ENCODE measurements at places on chromosomes 16 and 17.

- no peak for DNase-seq
Observed at GRCh38 chr17:2183346-2183745, 120.2 kb downstream of the SMG6 start.

- DNase-seq, result no peak
Observed at GRCh38 chr16:4976079-4976478, 17.9 kb downstream of the SEC14L5 start.

DNA sequence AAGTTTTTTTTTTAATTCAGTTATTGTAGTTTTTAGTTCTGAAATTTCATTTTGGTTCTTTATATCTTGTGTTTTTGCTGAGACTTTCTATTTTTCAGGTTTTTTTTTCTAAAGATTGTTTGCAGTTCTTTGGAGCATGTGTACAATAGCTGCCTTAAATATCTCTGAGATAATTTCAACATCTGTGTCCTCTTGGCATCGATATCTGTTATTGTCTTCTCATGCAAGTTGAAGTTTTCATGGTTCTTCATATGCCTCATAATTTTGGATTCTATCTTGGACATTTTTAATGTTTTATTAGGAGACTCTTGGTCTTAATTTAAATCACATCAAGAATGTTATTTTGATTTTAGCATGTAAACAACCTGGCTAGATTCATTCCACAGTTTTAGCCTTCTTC lies 22.8 kb downstream of the COX11 start:
- DNase-seq, result no peak

GRCh38 chr17:42188749-42189650 lies 3.7 kb upstream of the HCRT start:
- no peak for DNase-seq

DNA sequence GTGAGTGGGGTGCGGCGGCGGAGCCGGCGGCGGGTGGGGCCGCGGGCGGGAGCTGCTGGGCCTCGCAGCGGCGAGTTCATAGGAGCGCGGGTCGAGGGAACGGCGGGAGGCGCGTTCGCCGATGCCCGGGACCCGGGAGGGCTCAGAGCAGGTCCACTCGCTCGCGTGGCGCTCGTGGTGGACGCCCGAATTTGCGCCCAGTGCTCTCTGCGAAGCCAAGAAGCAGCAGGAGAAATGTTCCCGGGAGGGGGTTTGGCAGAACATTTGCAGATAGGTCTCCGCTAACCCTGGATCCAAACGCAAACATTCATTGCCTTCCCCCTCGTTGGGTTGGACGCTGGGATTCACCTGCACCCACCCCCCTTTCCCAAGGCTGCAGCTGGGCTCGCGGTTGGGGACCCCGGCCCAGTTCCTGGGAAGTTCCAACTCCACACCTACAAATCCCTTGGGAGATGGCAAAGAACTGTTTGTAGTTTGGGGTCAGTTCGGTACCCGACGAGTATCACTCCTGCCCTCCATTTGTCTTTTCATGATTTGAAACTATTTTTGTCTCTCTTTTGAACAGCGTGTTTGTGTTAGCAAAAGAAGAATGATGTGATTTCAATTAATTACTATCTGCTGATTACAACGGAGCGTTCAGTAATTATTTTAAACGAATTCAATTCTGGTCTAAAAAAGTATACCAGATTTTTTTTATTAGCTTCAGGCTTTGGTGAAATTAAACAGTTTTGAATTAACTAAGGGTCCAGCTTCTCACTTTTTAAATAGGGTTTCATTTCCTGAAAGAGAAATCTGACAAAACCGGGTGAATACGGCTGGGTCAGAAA lies 2.3 kb downstream of the NTN1 start:
- no peak for DNase-seq

GRCh38 chr17:13204607-13205237 lies 186.9 kb upstream of the ELAC2 start:
- no peak for DNase-seq

DNA sequence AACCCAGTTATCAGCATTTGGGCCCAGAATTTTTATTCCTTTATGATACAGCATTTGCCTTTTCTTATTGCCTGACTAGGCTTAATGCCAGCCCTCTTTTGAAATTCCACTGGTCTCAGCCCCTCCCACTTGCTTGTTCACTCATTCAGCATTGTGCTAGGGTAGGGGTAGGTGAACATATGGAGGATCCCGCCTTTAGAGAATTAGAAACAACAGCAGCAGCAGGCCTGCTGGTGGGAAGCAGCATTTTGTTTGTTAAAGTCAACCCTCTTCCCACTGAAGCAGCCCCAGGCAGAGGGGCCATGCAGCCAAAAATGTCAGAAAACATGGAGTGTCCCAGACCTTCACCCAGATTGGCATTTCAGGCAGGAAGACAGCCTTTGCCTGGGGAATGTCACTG lies 1355.2 kb downstream of the CDH8 start:
- DNase-seq, result no peak

DNA sequence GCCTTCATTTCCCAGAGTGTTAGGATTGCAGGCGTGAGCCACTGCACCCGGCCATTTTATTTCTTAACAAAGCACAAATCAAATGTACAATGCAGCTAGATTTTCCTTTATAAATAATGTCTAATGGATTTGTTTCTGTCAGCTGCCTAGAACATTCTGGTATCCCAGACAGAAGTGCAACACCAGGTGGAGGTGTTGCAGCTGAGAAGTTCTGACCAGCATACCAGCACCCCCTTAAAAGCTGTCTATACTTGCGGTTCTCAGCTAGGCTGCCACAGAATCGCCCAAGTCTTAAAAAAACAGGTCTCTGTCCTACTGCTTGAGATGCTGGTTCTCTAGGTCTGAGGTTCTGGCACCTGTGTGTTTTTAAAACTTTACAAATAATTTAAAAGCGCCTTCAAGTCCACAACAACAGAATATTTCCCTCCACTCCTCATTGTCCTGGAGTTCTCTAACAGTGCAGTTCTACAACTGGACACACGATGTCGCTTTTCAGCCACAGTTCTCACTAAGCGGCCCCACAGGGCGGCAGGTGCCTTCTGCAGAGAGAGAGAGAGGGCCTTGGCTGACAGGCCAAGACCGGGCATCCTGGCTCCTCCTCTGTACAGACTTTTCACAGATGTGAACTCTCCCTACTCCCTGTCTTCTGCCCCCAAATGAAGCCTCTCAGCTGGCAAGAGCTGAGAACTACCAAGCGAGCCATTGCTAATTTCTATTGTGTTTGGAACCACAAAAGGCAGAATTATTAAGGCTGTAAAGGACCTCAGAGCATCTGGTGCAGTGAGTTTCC lies 32.6 kb upstream of the MEOX1 start:
- DNase-seq, result peak; percentile 71

DNA sequence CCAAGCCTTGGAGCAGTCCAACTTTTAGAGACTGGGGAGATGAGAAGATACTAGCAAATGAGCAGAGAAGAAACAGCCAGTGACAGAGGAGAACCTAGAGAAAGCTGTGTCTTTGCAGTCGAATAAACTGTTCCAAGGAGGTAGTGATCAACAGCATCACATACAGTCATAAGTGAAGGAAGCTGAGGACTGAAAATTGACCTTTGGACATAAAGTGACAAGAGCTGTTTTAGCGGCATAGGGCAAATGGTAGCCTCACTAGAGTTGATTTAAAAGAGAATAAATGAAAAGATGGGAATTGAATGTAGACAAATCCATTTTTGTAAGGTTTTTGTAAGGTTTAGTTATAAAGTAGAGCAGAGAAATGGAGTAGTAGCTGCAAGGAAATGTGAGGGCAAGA lies 131.2 kb upstream of the HLF start:
- no peak for DNase-seq

- no peak for DNase-seq
Observed at GRCh38 chr17:15261802-15262290, 3.3 kb downstream of the PMP22 start.

GRCh38 chr17:77834170-77835115 lies 124.1 kb upstream of the TNRC6C start:
- DNase-seq, result peak; percentile 57

DNA sequence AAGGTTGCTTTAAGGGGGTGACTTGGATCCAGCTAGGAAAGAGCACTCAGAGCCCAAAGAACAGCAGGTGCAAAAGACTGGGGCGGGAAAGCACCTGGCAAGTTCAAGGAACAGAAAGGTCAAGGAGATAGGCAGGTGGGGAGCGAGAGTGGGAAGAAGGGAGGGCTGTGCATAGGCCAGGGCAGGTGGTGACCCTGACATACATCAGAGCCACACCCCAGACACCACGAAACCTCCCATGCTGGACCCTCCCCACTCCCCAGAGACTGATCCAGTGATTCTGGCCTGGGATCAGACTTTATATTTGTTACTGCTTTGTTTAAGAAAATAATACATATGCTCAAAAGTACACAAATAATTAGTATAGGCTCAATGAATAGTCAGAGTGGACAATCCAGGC lies 48.5 kb upstream of the RBFOX3 start:
- no peak for DNase-seq

GRCh38 chr16:31081428-31082351 lies 7.1 kb downstream of the PRSS53 start:
- DNase-seq, result no peak

DNA sequence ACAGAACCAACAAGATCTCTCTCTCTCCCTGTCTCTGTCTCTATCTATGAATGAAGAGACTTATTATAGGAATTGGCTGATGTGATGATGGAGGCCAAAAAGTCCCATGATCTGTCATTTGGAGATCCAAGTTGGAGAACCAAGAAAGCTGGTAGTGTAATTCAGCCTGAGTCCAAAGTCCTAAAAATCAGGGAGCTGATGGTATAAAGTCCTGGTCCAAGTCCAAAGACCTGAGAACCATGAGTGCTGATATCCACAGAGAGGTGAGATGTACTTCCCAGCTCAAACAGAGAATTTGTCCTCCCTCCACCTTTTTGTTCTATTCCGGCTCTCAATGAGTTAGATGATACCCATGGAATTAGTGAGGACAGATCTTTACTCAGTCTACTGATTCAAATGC lies 15.4 kb upstream of the TMIGD1 start:
- no peak for DNase-seq

- no peak for DNase-seq
Observed at GRCh38 chr17:49776551-49777300, 11.8 kb upstream of the KAT7 start.

GRCh38 chr17:48487221-48487620 lies 43.6 kb downstream of the HOXB1 start:
- DNase-seq, result no peak

- no peak for DNase-seq
Observed at GRCh38 chr16:17532338-17532995, 61.7 kb upstream of the XYLT1 start.

GRCh38 chr17:33038740-33039139 lies 47.1 kb downstream of the SPACA3 start:
- DNase-seq, result peak; percentile 25

DNA sequence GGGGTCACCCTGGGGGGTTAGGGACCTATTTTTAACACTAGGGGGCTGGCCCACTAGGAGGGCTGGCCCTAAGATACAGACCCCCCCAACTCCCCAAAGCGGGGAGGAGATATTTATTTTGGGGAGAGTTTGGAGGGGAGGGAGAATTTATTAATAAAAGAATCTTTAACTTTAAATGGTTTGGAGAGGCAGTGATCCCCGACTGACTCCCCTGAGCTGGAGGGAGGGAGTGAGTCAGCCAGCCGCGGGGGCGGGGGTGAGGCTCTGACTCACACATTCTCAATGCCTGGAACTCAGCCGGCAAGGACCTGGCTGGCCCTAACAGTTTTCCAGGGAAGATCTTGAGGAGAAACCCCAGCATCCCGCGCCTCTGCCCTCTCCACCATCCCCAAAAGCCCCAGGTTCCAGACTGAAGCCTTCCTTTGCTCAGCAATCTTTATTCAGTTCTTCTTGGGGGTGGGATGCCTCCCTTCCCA lies 1.5 kb downstream of the HCFC1R1 start:
- peak; percentile 85 for DNase-seq

- no peak for DNase-seq
Observed at GRCh38 chr16:27398894-27399853, 2.8 kb upstream of the IL21R start.

- DNase-seq, result no peak
Observed at GRCh38 chr17:39835038-39835786, 28.9 kb downstream of the IKZF3 start.

DNA sequence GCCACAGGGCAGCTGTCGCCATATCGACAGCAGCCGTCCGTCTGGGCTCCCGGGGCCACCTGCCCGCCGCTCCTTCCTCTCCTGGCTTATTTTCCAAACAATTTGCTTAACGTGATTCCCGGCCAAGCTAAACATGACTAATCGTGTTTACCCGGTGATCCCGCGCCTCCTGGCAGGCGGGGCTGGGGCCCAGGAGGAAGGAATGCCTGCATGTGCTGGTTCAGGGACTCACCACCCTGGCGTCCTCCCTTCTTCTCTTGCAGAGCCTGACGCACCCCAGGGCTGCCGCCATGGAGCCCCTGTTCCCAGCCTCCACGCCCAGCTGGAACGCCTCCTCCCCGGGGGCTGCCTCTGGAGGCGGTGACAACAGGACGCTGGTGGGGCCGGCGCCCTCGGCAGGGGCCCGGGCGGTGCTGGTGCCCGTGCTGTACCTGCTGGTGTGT lies 6.1 kb downstream of the SSTR5 start:
- no peak for DNase-seq

DNA sequence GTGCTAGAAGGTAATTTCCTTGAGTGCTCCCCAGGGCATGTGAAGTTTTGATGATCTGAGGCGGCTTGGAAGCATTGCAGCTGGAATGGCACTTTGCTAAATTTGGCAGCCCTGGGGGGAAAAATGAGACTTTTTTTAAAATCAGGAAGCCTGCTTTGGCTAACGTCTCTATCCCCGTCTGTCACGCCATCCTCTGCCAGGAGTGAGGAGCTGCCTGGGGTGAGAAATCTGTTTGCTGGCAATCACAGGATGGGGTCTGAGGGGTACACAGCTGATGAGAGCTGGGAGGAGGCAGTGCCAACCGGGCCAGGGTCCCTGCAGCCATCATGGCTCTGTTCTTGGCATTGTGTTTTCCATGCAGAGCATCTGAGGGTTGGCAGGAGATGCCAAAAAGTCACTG lies 2.0 kb downstream of the ABCC12 start:
- DNase-seq, result no peak

DNA sequence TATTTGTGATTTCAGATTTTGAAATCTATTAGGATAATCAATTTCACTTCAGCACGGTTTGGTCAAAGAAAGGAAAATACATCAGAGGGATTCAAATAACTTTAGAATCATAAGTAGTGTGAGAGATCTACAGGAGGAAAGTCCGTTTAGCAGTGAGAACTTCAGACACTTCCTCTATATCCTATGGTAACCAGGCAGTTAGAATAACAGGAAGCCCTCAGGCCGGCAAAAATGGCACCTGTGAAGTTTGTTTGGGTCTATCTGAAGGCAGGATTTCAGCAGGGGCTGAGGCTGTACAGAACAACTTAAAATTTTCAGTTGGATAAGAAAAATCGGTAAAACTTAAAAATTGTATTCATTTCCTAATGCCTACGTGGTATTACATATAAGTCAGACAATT lies 24.9 kb downstream of the KCNJ16 start:
- no peak for DNase-seq

- DNase-seq, result no peak
Observed at GRCh38 chr16:35598696-35599332, 2139.4 kb downstream of the TP53TG3F start.

DNA sequence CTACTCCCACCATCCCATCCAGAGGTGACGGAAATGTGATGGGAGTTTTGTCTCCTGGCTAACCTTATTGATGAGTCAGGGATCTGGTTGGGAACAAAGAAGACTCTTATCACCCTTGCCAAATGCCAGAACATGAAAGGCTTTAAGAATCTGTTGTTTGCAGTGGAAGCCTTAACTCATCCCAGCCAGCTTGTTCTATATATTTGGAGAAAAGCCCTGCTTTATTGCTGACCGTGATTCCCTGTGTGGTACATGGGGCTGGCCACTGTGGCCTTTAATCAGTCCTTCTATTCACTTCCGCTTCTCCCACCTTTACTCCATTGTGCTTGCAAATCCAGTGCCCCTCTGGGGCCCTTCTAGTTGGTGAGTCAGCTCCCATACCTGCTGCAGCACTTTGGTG lies 156.6 kb downstream of the PHKB start:
- no peak for DNase-seq
